Kidney tubule cell (primary cell): ENCODE measurements at places on chromosomes 5 and 9.

DNA sequence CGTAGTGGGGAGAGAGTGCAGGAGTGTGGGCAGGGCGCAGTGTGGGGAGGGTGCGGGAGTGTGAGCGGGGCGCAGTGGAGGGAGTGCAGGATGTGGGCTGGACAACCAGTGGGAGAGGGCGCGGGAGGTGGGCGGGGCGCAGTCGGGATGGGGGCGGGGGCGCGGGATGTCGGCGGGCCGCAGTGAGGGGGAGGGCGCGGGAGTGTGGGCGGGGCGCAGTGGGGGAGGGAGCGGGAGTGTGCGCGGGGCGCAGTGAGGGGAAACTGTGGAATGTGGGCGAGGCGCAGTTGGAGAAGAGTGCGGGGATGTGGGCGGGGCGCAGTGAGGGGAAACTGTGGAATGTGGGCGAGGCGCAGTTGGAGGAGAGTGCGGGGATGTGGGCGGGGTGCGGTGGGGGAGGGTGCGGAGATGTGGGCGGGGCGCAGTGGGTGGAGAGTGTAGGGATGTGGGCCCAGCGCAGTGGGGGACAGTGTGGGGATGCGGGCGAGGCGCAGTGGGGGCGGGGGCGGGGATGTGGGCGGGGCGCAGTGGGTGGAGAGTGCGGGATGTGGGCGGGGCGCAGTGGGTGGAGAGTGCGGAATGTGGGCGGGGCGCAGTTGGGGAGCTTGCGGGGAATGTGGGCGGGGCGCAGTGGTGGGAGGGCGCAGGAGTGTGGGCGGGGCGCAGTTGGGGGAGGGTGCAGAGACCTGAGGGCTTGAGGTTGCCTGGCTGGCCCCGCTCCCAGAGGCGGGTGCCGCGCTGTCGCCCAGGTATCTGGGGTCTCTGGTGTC is at the start of gene NXNL2:
NXNL2 (plus strand) TSS at position 723 of the 770 bp plus-strand sequence. CDS start 257 bp downstream, outside the sequence.
- DNase-seq = peak; percentile 91

DNA sequence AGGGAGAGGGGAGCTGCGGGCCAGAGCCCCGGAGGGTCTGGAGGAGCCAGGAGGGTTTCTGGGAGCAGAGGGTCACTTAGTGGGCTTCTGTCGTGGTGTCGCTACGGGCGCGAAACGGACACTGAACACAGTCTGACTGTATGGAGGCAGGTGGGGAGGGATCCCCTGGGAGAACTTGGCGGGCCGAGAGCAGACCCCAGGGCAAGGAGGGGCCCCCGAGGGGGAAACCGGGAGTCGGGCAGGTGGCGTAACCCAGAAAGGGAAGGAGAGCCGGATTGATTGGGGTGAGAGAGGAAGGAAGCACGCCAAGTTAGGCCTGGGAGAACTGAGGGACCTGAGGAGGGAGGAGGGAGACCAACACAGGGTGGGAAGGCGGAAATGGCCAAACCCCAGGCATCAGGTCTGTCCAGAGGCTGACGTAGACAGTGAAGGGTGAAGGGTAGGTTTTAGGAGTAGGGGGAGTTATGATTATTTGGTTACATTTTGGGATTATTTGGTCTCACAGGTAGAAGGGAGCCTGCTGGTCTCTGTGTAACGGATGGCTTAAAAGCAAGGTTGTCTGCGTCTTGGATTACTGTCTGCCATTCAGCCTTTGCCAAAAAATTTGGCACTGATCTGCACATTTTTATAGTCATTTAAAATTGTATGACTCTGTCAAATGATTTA is 3.3 kb upstream of the MSMP start:
- peak; percentile 76 for DNase-seq

DNA sequence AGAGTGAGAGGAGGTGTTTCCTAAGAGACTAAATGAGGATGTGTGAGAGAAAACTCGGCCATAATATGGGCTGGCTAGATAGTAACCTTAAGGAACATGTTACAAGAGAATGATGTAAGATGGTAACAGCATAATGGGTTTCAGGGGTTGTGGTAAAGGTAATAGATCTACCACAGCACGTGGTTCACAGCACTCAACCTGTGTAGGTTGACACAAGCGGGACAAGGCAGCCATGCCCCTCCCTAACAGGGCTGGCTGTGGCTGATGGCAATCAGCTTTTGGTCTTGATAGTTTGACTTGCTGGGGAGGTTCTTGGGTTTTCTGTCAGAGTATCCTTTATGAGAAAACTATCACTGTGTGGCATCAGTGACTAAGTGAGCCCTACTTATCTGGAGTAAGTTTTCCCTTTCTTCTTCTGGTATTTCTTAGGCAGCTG is 138.6 kb downstream of the TRIO start:
- no peak for DNase-seq

DNA sequence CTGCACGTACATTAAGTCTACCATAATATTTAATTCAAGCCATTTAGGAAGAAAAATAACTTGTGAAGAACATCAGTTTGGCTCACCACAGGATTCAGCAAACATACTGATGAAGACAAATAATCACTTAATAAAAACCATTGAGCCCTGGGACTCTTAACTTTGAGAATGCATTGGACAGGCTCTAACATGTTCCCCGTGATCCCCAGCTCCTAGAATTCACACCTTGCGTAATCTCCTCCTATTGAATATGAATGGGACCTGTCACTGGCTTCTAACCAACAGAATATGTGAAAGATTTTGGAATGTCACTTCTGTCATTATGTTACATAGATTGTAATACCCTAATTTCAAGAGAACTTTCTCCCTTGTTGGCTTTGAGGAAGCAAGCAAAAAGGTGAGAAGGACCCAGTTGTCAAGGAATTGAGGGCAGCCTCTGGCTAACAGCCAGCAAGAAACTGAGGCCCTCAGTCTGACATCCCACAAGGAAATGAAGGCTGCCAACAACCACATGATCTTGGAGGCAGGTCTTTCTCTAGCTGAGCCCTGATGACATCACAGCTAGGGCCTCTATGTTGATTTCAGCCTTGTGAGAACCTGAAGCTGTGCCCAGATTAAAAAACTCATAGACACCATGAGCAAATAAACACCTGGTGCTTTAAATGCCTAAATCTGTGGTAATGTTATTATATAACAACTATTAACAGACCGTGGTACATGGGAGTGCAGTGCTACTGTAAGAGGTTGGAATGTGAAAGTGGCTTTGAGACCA is 433.2 kb downstream of the SEMA5A start:
- peak; percentile 44 for DNase-seq

- DNase-seq = no peak
Observed at GRCh38 chr9:7320841-7321240, 478.7 kb downstream of the DMAC1 start.

DNA sequence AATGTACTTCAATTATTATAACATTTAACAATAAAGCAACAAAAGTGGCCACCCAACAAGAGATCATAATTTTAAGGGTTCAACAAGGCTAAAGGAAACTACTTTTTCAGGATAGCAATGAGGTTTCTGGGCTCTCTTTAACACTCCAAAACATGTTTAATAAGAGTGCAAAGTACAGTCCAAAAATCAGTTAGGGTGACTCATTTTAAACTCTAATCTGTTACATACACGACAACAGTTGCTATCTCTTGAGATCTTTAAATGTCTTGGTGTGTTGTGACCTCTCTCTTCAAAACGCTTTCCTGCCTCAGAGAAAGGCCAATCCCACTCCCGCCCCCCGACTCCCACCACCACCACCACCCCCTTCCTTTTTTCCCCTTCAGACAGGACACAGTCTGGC is 11.5 kb downstream of the NFIB start:
- peak; percentile 29 for DNase-seq

DNA sequence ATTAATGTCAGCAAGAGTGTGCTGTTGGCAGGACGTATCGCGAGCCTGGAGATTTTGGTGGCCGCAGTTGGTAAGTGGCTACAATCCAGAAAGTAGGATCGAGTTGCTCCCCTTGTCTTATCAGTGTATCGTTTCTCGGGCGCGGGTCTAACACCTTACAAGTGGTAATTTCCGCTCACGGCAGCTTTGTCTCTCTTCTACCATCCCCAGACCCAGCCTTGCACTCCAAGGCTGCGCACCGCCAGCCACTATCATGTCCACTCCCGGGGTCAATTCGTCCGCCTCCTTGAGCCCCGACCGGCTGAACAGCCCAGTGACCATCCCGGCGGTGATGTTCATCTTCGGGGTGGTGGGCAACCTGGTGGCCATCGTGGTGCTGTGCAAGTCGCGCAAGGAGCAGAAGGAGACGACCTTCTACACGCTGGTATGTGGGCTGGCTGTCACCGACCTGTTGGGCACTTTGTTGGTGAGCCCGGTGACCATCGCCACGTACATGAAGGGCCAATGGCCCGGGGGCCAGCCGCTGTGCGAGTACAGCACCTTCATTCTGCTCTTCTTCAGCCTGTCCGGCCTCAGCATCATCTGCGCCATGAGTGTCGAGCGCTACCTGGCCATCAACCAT is 1.1 kb downstream of the PTGER4 start:
- peak; percentile 11 for DNase-seq

GRCh38 chr5:164636456-164636855 is 1131.0 kb downstream of the MAT2B start:
- DNase-seq = no peak

DNA sequence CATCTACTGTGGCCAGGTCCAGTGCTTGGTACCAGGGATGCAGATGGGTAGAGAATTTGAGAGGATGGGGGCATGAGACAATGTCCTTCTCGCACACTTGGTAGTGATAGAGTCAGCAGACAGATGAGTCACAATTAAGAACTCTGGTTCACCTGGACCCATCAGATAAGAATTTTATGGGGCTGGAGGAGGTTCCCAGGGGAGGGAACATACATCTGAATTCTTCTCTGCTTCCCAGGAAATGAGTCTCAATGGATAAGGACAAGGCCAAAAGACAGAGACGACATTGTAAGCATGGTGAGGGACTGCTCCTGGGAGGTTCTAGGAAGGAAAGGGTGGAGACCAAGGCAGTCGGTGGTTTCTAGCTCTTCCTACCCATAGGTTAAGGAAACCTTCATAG is 5.3 kb downstream of the SLC4A9 start:
- no peak for DNase-seq

GRCh38 chr9:35560625-35561337 is 44.3 kb upstream of the TESK1 start:
- DNase-seq = no peak
